ENCODE measurements at places on chromosomes 7 and 10. TPM values are rescaled to one million over a fixed set of nuclear protein-coding genes. Genes with fewer than 3 reads are reported as not detected.
A peak's percentile ranks its signal among the peaks of the same experiment; 100 is the strongest.

Gene ZNF487
- total RNA-seq, result 10.0 TPM

- peaks cover 41% of the 10 kb centered on the region for H3K4me1 ChIP-seq
- H3K27me3 ChIP-seq, result no peaks in the 10 kb centered on the region
- H3K27ac ChIP-seq, result peak overlapping the region; percentile 20
- H3K36me3 ChIP-seq, result no peaks in the 10 kb centered on the region
These were observed 64.5 kb downstream of the DNMBP start for GRCh38 chr10:99945263-99945662.

Gene PIP4K2A
- total RNA-seq, result 32.4 TPM

DNA sequence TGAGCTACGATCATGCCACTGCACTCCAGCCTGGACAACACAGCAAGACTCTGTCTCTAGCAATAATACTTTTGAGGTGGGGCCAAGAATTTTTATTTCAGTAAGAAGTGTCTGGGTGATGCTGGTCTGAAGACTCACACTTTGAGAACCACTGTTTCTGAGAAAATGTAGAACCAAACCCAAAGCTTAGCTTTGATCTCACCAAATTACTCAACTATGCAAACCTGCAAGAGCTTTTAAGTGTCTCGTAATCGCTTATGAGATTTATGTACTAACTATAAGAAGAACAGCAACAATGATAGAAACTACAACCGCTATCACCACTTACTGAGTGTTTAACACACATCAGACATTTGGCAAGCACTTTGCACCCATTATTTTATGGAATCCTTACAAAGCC lies 29.5 kb downstream of the APBB1IP start:
- no peak overlapping the region for H3K4me3 ChIP-seq
- DNase-seq, result peak; percentile 50
- H3K27me3 ChIP-seq, result no peaks in the 10 kb centered on the region
- no peaks in the 10 kb centered on the region for H3K36me3 ChIP-seq
- H3K4me1 ChIP-seq, result no peaks in the 10 kb centered on the region
- no peak overlapping the region for H3K27ac ChIP-seq

Gene ATP5MK
- 447 TPM for total RNA-seq

Gene WNT8B
- not detected for total RNA-seq

GRCh38 chr7:150357270-150357669 lies 11.4 kb upstream of the REPIN1 start:
- no peaks in the 10 kb centered on the region for H3K27me3 ChIP-seq
- H3K4me1 ChIP-seq, result peaks cover 18% of the 10 kb centered on the region
- no peak overlapping the region for H3K4me3 ChIP-seq
- H3K27ac ChIP-seq, result no peak overlapping the region
- H3K36me3 ChIP-seq, result no peaks in the 10 kb centered on the region
- DNase-seq, result no peak

- no peak overlapping the region for H3K27ac ChIP-seq
- no peak for DNase-seq
- no peaks in the 10 kb centered on the region for H3K4me1 ChIP-seq
- no peaks in the 10 kb centered on the region for H3K27me3 ChIP-seq
- H3K36me3 ChIP-seq, result no peaks in the 10 kb centered on the region
These were observed 106.7 kb upstream of the MBL2 start for GRCh38 chr10:52879091-52879807.

DNA sequence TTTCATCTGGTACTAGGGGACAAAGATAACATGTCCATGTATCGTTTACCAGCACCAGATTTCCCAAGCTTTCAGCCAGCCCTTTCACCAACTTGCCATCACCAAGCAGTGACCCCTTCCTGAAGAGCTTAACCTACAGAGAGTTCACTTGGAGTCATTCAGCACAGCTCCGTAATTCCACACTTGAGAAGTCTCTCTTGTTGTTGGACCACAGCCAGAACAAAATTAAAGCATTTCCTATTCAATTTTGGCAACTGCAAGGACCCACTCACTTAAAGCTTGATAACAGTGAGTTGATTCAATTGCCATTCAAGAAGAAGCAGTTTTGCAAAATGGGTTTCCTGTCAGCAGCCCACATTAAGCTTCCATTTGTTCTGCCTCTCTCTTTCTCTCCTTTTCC lies 88.5 kb upstream of the LRRTM3 start:
- H3K36me3 ChIP-seq, result no peaks in the 10 kb centered on the region
- no peak overlapping the region for H3K27ac ChIP-seq
- H3K27me3 ChIP-seq, result no peaks in the 10 kb centered on the region
- no peak overlapping the region for H3K4me3 ChIP-seq
- no peaks in the 10 kb centered on the region for H3K4me1 ChIP-seq
- DNase-seq, result no peak

All from esophagus muscularis mucosa (tissue), 4 donors.